ENCODE measurements at places on chromosomes 13 and 19. TPM values are rescaled to one million over a fixed set of nuclear protein-coding genes. Genes with fewer than 3 reads are reported as not detected.

Gene C19orf73
- 4.0 TPM for total RNA-seq

Gene LILRA2
- total RNA-seq: 0.47 TPM

DNA sequence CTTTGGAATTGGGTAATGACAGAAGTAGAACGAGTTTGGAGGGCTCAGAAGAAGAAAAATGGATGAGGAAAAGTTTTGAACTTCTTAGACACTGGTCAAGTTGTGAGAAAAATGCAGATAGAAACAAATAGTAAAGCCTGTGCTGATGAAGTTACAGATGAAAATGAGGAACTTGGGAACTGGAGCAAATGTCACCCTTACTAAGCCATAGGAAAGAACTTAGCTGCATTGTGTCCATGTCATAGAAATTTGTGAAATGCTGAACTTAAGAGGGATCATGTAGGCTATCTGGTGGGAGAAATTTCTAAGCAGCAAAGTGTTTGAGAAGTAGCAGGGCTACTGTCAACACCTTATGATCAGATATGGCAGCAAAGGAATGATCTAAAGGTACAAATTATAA, 289.2 kb upstream of the PCDH9 start:
- H3K4me3 ChIP-seq: no peak overlapping the region
- H3K4me1 ChIP-seq: no peaks in the 10 kb centered on the region
- no peak overlapping the region for H3K27ac ChIP-seq
- no peaks in the 10 kb centered on the region for H3K27me3 ChIP-seq

Gene PRRG2
- total RNA-seq: 0.71 TPM

Gene CYP4F2
- 3.3 TPM for total RNA-seq

DNA sequence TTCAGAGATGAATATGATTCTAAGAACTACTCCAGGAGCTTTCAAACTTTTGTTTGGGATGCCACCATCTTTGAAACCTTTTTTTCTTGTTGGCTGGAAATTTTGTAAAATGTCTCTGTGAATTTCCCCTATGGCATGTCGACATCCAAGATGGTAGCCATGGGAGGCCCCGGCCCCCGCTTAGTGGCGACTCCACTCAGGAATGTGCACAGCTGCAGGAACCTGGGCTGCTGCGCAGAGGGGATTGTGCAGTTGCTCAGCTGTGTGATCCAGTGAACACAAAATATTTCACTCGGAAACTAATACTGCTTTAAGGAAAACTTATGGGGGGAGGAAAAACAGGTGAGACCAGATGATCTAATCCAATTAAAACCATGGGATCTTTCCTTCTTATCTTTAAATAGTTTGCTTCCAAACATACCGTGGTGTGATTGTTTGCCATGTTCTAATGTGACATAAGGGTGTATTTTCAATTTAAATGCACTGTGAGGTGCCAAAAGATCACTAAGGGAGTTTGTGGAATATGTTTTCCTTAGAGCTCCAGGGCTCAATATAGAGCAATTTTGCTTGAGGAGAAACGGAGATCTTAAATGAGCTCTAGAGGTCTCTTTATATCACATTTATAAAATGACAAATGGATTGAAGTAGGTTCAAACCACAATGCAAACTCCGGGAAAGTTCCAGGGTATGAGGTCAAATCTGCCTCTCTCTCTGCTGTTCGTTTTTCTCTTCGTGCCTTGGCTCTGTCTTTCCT, 497.7 kb downstream of the FGF9 start:
- H3K36me3 ChIP-seq: no peaks in the 10 kb centered on the region
- H3K4me1 ChIP-seq: no peaks in the 10 kb centered on the region
- no peak overlapping the region for H3K4me3 ChIP-seq
- no peaks in the 10 kb centered on the region for H3K27me3 ChIP-seq
- DNase-seq: no peak

GRCh38 chr19:16207490-16208025, 9.8 kb downstream of the AP1M1 start:
- no peak overlapping the region for H3K4me3 ChIP-seq
- H3K27me3 ChIP-seq: no peaks in the 10 kb centered on the region
- H3K36me3 ChIP-seq: no peaks in the 10 kb centered on the region
- DNase-seq: no peak

DNA sequence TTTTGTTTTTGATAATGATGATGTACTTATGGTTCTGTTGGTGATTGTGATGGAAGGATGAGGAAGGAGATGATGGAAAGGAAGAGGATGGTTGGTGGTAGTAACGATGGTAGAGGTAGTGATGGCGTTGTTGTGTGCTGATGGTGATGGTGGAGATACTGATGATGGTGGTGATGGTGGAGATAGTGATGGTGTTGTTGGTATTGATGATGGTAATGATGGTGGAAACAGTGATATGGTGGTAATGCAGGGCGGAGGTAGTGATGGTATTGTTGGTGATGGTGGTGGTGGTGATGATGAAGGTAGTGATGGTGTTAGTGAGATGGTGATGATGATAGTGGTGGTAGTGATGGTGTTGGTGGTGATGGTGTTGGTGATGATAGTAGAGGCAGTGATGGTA, 12.7 kb downstream of the CLEC17A start:
- no peak overlapping the region for H3K27ac ChIP-seq
- no peak for DNase-seq
- no peaks in the 10 kb centered on the region for H3K4me1 ChIP-seq
- H3K27me3 ChIP-seq: no peaks in the 10 kb centered on the region

Gene ZNF560
- total RNA-seq: 15.4 TPM

- H3K4me1 ChIP-seq: no peaks in the 10 kb centered on the region
- H3K36me3 ChIP-seq: no peaks in the 10 kb centered on the region
- H3K27me3 ChIP-seq: no peaks in the 10 kb centered on the region
- no peak overlapping the region for H3K27ac ChIP-seq
- DNase-seq: no peak
- H3K4me3 ChIP-seq: no peak overlapping the region
Measured at GRCh38 chr13:111132948-111133347, 17.8 kb downstream of the ARHGEF7 start.

Gene KLK12
- 0.47 TPM for total RNA-seq

GRCh38 chr13:49481788-49482187, 14.0 kb upstream of the PHF11 start:
- DNase-seq: no peak
- no peaks in the 10 kb centered on the region for H3K36me3 ChIP-seq
- no peak overlapping the region for H3K4me3 ChIP-seq
- H3K27ac ChIP-seq: no peak overlapping the region

- no peak overlapping the region for H3K4me3 ChIP-seq
- H3K27me3 ChIP-seq: no peaks in the 10 kb centered on the region
- H3K36me3 ChIP-seq: no peaks in the 10 kb centered on the region
Measured at GRCh38 chr13:98761986-98762616, 9.6 kb upstream of the SLC15A1 start.

Gene LSR
- total RNA-seq: 154 TPM

DNA sequence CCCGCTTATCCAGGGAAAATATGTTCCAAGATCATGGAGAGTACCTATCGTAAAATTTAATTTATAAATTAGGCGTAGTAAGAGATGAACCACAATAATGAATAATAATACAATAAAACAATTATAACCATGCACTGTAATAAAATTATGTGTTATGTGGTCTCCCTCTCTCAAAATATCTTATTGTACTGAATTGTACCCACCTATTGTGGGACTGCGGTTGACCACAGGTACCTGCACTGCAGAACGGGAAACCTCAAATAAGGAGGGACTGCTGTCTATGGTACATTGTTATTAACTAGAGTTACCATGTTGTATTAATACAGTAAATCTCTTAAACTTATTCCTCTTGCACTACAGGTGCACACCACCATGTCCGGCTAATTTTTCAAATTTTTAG, 5.3 kb upstream of the KLK12 start:
- DNase-seq: no peak
- no peaks in the 10 kb centered on the region for H3K36me3 ChIP-seq
- H3K4me1 ChIP-seq: no peaks in the 10 kb centered on the region
- H3K4me3 ChIP-seq: no peak overlapping the region
- H3K27me3 ChIP-seq: no peaks in the 10 kb centered on the region
- H3K27ac ChIP-seq: no peak overlapping the region

Gene SHD
- 1.8 TPM for total RNA-seq

DNA sequence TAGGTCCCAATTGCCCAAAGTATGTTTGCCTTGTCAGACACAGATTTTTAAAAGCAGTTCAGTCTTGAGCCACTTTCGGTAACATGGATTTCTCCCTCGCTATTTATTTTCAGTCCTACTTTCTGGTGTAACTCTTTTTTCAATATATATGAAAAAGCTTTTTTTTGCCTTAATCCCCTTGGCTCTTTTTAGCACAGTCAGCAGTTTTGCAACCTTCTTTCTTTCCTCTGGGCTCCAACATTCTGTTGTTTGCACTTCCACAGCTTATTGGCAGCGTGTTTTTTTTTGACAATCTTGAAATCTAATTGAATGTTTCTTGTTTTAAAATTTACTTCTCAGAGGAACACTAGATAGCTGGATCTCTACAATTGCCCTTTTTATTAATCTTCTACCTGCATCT, 429.3 kb upstream of the NBEA start:
- no peak overlapping the region for H3K27ac ChIP-seq
- no peaks in the 10 kb centered on the region for H3K36me3 ChIP-seq
- H3K4me3 ChIP-seq: no peak overlapping the region
- H3K4me1 ChIP-seq: no peaks in the 10 kb centered on the region
- H3K27me3 ChIP-seq: no peaks in the 10 kb centered on the region
- no peak for DNase-seq

- no peaks in the 10 kb centered on the region for H3K36me3 ChIP-seq
- H3K27ac ChIP-seq: no peak overlapping the region
- peaks cover 7% of the 10 kb centered on the region for H3K4me1 ChIP-seq
- no peaks in the 10 kb centered on the region for H3K27me3 ChIP-seq
- no peak overlapping the region for H3K4me3 ChIP-seq
Measured at GRCh38 chr13:100527644-100528043, 60.9 kb downstream of the GGACT start.

DNA sequence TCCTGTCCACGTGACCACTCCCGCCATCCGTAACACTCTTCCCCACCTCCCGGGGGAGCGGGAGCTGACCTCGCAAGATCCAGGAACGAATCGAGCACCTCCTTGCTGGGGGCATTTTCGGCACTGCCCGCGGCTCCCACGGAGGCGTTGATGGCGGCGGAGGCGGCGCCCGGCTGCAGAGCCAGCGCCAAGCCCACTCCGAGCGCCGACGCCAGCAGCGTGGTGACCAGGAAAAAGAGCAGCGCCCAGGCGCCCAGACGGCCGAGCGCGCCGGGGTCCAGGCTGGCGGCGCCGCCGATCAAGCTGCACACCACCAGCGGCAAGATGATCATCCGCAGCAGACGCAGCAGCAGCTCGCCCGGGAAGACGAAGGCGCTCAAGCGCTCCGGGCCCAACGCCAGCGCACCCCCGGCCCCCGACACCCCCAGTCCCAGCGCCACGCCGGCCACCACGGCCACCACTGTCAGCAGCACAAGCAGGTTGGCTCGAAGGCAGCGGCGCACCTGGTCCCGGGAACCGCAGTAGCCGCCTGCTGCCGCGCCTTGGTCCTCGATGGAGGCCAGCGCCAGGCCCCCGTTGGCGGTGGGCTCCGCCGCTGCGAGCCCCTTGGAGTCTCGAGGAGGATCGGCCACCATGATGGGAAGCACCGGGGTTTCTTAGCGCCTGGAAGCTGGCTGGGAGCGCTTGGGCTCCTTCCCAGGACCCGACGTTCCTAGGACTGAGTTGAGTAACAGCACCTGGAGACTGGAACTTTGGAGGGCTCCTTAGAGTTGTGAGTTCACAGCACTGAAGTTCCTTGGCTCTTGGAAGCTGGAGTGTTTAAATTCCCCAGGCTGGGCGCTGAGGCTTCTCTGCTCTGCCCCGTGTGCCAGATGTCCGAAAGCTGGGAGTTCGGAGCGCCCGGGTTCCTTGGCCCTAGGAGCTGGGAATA, 798 bp downstream of the SLC1A5 start:
- H3K27me3 ChIP-seq: no peaks in the 10 kb centered on the region
- peak; percentile 74 for DNase-seq
- H3K4me3 ChIP-seq: peak overlapping the region; percentile 72
- peak overlapping the region; percentile 83 for H3K27ac ChIP-seq

Gene TMEM145
- total RNA-seq: 12.3 TPM

Gene SIAH3
- total RNA-seq: 0.19 TPM

DNA sequence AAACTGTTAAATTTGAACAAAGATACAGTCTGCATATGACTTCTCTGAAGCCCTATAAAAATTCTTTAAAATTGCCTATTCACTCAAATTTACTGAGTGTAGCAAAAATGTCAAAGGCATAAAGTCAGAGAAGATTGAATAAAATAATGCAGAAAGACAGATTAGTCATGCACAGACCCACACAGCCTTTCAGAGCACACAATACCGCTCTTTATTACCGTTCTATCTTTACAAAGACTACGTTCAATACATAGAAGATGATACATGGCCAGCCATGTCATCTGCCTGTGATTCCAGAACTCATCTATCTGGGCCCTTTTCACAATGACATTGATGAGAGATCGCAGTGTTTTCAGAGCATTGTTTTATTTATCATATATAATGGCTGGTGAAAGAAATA, 107.2 kb downstream of the URI1 start:
- no peaks in the 10 kb centered on the region for H3K36me3 ChIP-seq
- H3K4me1 ChIP-seq: no peaks in the 10 kb centered on the region
- DNase-seq: no peak
- H3K27ac ChIP-seq: no peak overlapping the region

Gene SLC27A1
- total RNA-seq: 92.8 TPM

- no peak for DNase-seq
- H3K36me3 ChIP-seq: no peaks in the 10 kb centered on the region
- H3K4me3 ChIP-seq: no peak overlapping the region
Measured at GRCh38 chr19:14559916-14560775, 11.7 kb downstream of the NDUFB7 start.

GRCh38 chr13:70945506-70945905, 837.3 kb upstream of the KLHL1 start:
- no peaks in the 10 kb centered on the region for H3K27me3 ChIP-seq
- no peak overlapping the region for H3K4me3 ChIP-seq
- DNase-seq: no peak
- H3K4me1 ChIP-seq: no peaks in the 10 kb centered on the region
- no peak overlapping the region for H3K27ac ChIP-seq

- no peak overlapping the region for H3K4me3 ChIP-seq
- no peaks in the 10 kb centered on the region for H3K27me3 ChIP-seq
- H3K27ac ChIP-seq: no peak overlapping the region
- no peaks in the 10 kb centered on the region for H3K36me3 ChIP-seq
Measured at GRCh38 chr13:30679483-30680330, 55.6 kb upstream of the ALOX5AP start.

- no peaks in the 10 kb centered on the region for H3K27me3 ChIP-seq
- H3K36me3 ChIP-seq: no peaks in the 10 kb centered on the region
- no peaks in the 10 kb centered on the region for H3K4me1 ChIP-seq
- no peak overlapping the region for H3K27ac ChIP-seq
- no peak overlapping the region for H3K4me3 ChIP-seq
Measured at GRCh38 chr19:30132343-30133075, 190.5 kb downstream of the URI1 start.

Gene MAB21L1
- not detected for total RNA-seq

Gene SUPT20H
- total RNA-seq: 119 TPM

Gene ZNF155
- 8.7 TPM for total RNA-seq

DNA sequence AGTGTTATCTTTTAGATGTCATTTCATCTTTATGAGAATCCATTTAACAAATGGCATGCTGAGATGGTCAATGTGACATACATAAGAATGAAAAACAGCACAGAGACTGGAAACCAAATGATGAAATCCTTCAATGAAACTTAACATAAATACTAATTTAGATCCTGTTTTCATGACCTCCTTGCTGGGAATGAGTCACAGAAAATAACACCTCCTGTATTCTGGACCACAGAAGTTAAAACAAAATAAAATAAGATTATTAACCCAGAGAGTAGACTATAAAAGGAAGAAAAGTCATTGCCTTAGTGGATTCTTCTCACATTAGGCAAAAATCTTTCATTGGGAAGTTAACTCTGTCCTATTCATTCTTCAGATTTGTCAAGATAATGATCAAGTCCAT, 1.6 kb downstream of the DIAPH3 start:
- no peak overlapping the region for H3K27ac ChIP-seq
- H3K27me3 ChIP-seq: no peaks in the 10 kb centered on the region
- H3K4me3 ChIP-seq: no peak overlapping the region
- no peak for DNase-seq
- H3K4me1 ChIP-seq: peaks cover 8% of the 10 kb centered on the region
